ENCODE measurements at places on chromosomes 7 and 10. TPM values are rescaled to one million over a fixed set of nuclear protein-coding genes. Genes with fewer than 3 reads are reported as not detected.

CALCR gene
- not detected for total RNA-seq

C10orf62 gene
- 0.13 TPM for total RNA-seq

C10orf143 gene
- 1.6 TPM for total RNA-seq

IGFBP1 gene
- total RNA-seq = 0.89 TPM

CYP3A7 gene
- total RNA-seq = not detected

SEMA3D gene
- 0.33 TPM for total RNA-seq

HMX3 gene
- not detected for total RNA-seq

SRRM3 gene
- 0.16 TPM for total RNA-seq

OR6V1 gene
- not detected for total RNA-seq

NKX1-2 gene
- total RNA-seq = not detected

FAM25C gene
- not detected for total RNA-seq
